EL (cell line): ENCODE measurements at places on chromosomes 16 and 17.

GRCh38 chr16:49307176-49307575 lies 25.5 kb upstream of the CBLN1 start:
- DNase-seq, result no peak

DNA sequence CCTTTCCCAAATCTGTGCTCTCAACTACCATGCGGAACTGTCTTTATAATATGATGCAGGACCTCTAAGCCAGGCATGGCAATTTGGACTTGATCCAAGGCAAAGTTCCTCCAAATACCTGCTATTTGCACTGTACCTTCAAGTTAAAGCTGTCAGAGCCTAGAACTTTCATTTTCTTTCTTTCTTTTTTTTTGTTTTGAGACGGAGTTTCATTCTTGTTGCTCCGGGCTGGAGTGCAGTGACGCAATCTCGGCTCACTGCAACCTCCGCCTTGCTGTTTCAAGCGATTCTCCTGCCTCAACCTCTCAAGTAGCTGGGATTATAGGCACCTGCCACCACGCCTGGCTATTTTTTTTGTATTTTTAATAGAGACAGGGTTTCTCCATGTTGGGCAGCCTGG lies 51.7 kb downstream of the ARHGAP27 start:
- no peak for DNase-seq

DNA sequence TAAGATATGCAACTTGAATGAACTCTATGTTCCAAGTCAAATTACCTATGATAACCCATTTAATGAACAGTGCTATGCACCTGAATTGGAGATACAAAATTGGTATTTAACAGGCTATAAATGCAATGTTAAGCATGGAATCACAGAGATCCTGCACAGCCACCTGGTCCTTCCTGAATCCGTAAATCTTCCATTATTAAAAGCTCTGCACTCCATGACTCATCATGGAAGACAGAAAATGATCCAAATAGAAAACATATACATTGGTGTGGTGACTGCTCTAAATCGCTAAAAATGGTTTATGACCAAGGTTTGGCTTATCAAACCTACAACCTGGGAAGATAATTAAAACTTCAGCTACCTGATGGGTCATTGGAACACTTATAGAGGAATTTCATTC lies 45.3 kb downstream of the GLG1 start:
- DNase-seq, result no peak

GRCh38 chr16:50653633-50654519 lies 27.2 kb downstream of the SNX20 start:
- no peak for DNase-seq

GRCh38 chr16:50298075-50298460 lies 31.7 kb downstream of the ADCY7 start:
- DNase-seq, result no peak

- peak; percentile 38 for DNase-seq
Observed at GRCh38 chr17:72176951-72177660, 56.3 kb downstream of the SOX9 start.

- DNase-seq, result no peak
Observed at GRCh38 chr17:62676231-62676943, 48.9 kb downstream of the MRC2 start.

DNA sequence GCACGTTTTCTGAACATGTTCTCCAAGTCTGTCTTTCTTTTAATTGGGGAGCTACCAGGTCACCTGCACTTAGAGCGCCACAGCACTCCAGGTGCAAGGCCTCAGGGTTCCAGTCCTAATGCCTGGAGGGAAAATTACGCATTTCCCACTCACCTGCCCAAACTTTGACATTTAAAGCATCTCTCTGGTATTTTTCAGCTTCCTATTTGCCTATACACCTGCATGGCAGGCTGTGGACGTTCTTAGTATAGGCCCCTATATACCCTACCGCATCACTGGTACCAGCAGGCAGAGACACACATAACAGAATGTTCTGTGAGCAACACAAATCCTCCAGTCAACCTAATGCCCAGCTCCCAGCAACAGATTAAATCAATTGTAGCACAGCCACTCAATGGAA lies 213.3 kb downstream of the MRTFB start:
- no peak for DNase-seq

- peak; percentile 74 for DNase-seq
Observed at GRCh38 chr17:77516902-77517301, 376.1 kb downstream of the SEC14L1 start.

- DNase-seq, result peak; percentile 66
Observed at GRCh38 chr16:11561454-11561805, 25.3 kb downstream of the LITAF start.

DNA sequence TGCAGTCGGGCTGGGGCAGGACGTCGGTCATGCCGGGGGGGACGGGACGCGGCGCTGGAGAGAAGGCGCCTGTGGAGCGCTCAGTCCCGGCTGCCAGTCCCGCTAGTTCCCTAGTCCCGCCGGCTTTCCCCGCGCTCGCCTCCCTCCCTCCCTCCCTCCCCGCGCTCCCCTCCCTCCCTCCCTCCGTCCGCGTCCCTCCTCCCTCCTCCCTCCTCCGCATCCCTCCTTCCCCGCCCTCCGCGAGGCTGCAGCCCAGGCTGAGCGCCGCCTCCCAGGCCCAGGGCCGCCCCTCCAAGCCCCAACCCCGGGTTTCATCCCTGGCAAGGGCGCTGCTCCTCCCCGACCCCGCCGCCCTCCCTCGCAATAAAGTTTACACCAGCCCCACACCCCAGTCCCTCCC lies 34.8 kb downstream of the TIMM22 start:
- DNase-seq, result no peak

- no peak for DNase-seq
Observed at GRCh38 chr16:82767198-82767597, 140.4 kb downstream of the CDH13 start.

- DNase-seq, result no peak
Observed at GRCh38 chr16:89437991-89438390, 52.4 kb downstream of the ANKRD11 start.

DNA sequence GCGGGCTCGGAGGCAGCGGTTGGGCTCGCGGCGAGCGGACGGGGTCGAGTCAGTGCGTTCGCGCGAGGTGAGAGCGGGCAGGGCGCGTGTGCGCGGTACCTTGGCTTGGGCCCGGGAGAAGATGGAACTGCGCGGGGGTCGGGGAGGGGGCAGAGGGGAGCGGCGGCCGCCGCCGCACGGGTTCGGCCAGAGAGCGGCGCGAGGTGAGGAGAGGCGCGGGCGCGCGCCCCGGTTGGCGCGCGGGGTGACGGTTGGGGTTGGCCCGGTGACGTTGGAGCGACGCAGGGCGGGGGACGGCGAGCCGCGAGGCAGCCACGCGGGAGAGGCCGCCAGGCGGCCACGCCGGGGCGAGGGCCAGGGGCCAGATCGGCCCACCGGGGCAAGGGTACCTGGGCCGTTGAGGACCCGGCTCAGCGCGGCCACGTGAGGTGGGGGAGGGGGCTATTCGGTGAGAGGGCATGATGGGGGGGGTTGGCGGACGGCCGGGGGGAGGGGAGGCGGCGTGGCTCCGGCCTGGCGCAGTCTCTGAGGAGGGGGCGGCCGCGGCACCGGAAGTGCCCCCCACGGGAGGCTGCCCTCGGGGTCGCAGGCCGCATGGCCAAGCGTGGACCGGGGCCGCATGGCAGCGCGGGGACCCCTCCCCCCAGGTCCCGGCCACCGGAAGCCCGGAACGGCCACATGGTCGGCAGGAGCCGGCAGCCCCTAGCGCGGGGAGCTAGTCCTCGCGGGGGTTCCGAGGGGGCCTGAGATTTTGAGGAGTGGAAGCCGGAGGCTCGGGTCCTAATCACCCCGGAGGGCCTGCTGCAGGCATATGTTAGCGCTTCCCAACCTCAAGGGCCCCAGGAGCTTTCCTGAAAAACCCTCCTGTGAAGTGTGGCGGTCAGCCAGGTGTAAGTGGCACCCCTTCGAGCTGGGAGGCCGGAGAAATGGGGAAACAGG lies 527 bp downstream of the EIF5A start:
- peak; percentile 38 for DNase-seq

- DNase-seq, result no peak
Observed at GRCh38 chr17:37839196-37839978, 84.8 kb upstream of the TBC1D3K start.

DNA sequence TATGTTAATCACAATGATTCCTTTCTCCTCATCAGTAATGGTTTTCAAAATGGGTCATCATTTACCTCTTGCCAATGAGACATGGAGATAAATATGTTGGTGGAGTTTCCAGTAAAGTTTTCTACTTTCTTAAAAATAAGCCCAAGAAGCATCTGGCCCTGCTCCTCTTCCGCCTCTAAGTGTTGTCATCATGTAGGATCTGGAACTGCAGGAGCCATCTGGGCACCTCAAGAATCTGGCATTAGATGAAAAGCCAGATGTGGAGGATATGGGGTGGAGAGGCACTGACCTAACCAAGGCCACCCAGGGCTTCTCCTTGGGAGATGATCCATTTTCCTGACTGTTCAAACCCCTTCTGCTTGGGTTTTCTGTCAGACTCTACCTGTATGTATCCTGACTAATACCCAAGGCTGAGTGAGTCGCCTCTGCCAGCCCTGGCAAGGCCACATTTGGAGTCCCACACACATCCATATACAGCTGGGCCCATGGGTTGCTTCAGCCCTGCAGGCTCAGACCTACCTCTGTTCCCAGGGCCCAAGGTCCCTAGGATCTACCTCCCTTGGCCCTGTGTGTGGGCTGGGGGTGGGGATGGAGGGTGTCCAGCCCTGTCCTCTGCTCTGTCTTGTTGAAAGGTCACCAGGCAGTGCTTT lies 24.6 kb downstream of the CCDC182 start:
- DNase-seq, result no peak

DNA sequence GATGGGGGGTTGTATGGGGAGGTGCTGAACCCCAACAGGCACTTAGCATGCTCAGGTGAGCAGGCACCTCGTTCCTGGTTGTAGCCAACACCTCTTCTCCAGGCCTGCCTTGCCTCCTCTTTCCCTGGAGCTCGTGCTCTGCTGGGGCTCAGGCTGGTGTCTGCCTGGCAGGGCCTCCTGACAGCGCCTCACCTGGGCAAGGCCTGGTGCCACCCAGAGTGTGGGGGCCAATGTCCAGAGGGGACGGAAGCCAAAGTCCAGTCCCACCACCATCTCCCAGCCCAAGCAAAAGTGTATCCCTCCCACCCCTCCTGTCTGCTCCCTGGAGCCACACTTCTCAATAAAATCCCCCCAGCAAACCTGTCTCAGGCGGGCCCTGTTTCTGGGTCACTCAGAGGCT lies 304.2 kb upstream of the TNRC6C start:
- no peak for DNase-seq

DNA sequence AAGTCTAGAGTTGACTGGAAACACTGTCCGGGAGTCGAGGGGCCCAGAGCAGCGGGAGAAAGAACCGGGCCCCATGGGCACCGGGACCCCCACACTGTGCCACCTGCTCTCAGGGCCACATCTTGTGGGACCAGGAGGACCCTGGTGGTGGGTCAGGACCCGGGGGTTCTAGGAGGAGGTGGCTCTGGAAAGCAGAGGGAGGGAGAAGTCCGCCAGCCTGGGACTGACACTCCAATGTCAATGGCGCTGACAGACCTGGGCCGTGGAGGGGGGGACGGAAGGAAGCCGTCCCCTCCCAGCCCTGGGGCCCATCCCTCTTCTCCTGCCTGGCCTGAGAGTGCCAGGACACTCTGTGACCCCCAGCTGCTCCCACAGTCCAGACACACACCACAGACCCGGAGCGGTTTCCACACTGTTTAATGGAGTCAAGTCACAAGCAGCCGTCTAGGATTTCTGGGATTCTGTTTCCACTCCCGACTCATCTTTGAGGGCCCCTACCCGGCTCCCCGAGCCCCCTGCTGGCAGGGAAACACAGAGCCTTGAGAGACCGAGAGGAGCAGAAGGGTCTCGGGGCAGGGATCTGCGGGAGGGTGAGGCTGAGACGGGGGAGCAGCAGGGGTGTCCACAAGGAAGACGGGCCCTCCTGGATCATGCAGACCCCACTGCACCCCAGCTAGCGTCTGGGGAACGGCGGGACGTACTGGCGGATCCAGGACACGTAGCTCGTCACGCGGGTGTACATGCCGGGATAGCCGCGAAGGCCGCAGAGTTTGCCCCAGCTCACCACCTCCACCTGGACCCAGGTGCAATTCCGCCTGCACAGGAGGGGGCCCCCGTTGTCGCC lies 23.5 kb upstream of the UBE2I start:
- no peak for DNase-seq

DNA sequence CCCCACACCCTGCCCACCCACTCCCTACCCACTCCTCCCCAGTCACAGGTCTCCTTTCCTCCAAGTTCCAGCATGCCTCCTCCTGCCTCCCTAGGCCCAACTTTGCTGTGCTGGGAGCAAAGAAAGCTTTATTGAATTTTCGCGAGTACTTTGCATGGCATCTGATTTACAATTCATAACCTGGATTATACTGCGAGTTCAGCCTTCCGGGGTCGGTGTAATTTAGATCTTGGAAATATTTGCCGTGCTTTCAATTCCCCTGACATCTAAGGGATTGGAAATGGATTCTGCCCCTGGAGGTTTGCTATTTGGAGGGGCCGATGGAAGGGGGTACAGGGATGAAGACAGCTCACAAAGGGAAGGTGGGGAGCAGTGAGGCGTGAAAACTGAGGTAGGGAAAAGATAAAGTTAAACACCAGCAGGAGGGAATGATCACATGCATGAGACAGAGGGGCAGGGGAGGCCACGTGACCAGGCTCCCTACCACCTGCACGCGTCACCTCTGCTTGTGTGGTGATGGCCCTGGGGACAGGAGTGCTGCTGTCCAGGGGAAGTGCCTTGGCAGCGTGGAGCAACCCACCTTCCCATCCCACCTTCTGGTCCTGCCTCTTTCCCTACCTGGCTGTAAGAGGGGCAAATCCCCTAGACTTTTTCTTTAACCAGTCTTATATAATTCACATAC lies 132.3 kb upstream of the RPL38 start:
- no peak for DNase-seq

DNA sequence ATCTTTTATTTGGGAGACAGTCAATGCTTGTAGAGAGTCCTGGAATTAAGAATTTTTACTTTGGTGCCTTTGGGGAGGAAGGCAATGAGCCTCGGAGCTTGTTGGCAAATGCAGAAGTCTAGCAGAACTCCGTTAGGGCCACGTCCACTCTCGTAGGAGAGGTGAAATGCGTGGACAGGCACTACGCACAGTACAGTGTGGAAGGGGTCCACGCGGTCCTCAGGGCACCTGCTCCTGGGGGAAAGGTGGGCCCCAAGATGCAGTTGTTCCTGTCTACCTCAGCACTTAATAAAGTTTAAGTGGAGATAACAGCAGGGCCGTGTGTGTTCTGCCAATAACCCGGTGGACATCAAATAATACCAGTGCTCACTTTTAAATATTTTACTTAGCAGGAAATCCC lies 1.8 kb downstream of the RAB11FIP3 start:
- DNase-seq, result no peak

DNA sequence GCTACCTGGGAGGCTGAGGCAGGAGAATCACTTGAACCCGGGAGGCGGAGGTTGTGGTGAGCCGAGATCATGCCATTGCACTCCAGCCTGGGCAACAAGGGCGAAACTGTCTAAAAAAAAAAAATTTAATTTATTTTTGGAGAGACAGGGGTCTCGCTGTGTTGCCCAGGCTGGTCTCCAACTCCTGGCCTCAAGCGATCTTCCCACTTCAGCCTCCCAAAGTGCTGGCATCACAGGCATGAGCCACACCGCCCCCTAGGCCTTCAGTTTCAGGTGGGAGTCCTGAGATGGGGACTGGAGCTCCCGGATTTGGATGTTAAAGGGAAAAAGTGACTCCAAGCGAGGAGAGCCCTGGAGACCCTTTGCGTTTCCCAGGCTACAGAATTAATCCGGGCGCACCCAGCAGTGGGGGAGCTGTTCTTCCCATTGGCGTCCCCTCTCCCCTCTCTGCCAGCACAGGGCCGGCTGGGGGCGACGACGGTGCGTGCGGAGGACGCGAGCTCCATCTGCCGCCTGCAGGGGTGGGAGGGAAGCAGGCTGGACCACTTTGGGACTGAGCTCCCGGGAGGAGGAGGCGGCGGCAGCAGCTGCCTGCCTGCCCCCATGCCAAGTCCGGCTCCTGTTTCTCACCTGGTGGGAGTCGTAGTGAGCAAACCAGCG lies 49.3 kb upstream of the USP7 start:
- DNase-seq, result no peak
